Fibroblast of pulmonary artery (primary cell): ENCODE measurements at places on chromosomes 2 and 18.
A peak's percentile ranks its signal among the peaks of the same experiment; 100 is the strongest.

DNA sequence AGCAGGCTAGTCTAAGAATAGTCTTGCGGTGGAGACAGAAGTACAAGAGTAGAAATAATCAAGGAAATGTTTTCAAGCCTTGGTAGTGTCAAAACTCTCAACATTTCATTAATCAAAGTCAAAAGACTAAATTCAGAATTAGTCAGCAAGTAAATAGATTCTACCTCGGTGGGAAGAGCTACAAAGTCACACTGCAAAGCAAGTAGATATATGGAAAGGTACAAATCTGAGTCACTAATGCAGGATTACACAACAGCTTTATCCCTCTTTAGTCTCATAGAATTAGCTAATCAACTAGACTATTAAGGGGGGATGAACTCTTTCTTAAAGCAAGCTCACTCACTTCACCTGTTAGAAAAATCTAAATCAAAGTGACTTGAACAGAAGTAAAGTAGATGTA lies 568.7 kb upstream of the CNTNAP5 start:
- DNase-seq = no peak

DNA sequence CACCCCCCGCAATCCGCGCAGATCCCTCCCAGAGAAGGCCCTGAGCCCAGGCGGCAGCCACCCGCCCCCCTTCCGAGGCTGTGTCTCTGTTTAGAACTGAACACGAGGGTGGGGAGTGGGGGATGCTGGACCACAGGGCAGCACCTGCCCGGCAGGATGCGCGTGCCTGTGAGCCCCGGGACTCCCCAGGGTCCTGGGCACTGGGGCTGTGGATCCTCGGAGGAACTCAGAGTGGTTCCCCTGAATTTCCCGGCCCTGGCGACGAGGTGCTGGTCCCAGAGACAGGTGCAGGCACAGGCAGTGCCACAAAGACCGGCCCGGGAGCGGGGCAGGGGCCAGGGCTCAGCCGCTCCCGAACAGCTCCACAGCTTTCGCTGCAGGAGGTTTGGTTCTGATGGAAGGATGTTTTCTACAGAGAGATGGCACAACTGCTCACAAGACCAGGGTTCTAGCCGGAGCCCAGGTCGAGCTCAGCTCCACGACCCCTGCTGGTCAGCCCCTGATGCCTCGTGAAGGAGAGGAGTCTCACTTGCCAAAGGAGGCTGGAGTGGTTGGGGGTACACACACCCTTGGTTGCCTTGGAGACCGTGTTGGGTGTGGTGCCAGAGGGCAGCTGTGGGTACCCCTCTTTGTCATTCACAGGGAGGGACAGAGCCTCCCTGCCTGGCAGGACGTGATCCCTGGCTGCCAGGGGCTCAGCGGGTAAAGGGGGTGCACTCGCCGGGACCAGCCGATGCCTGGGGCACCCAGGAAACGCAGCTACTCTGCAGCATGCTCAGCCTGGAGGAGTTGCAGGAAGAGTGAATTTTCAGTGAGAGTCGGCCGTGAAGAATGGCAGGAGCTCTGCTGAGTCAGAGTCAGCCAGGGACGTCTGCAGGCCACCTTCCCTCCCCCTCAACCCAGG lies 4.4 kb upstream of the NEU4 start:
- DNase-seq = peak; percentile 47

GRCh38 chr2:57453945-57454344 lies 592.7 kb upstream of the VRK2 start:
- DNase-seq = no peak

DNA sequence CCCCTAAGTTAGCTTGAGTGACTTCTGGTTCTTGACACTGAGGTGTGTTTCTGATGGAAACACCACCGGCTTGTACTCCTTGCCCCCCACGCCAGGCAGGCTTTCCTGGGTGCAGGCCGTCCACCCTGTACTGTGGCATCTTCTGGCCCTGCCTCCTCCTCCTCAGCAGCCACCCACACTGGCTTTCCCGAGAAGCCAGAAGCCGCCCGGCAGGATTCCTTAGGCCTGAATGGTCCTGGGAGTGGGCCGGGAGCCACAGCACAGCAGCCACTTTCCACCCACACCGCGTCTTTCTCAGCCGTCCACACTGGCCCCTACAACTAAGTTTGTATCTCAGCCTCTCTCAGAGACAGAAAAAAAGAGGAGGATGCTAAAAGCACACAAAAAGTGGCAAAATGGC lies 2.1 kb upstream of the HSBP1L1 start:
- no peak for DNase-seq
